ENCODE measurements at places on chromosomes 12 and 14.

DNA sequence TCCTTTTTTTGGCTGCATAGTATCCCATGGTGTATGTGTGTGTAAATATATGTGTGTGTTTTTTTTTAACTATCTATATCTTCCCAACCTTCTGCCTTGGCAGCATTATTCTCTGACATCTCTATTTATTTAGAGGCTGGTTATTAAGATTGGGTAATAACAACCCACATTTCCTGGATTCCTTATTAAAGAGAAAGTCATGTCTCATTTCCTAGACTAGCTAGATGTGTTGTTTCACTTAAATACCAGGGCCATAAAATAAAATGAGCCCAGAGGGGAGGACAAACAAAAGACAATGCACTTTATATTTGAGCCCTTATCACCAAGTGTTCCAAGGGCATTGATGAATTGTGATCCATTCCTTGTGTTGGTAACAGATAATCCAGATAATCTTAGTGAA, 169.1 kb downstream of the SLC5A8 start:
- no peak for DNase-seq

GRCh38 chr14:82667501-82667900, 1133.8 kb upstream of the SEL1L start:
- DNase-seq, result no peak

DNA sequence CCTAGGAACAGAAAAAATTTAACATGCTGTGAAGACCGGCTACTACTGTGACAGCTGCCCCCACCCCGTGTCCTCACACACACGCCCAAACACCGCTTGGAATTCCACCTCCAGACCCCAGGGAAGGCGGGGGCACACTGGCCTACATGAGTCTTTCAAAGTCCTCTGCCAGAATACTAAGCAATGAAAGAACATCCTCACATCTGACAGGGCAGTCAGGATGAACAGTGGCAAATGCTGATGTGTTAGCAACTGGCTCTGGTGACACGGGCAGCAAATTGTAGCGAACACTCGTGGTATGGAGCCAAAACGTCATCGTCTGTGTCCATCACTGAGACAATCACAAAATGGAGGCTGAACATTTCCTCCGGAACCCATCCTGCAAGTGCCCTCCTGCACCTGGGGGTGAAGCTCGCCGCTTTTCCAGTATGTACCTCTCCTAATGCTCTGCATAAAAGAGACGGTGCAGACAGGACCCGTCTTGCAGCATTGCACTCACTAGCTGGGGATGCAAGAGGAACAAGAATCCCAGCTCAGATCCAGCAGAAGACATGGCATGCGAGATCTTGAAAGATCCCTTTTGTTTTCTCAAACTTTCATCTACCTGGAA, 94.8 kb downstream of the BCL11B start:
- no peak for DNase-seq

DNA sequence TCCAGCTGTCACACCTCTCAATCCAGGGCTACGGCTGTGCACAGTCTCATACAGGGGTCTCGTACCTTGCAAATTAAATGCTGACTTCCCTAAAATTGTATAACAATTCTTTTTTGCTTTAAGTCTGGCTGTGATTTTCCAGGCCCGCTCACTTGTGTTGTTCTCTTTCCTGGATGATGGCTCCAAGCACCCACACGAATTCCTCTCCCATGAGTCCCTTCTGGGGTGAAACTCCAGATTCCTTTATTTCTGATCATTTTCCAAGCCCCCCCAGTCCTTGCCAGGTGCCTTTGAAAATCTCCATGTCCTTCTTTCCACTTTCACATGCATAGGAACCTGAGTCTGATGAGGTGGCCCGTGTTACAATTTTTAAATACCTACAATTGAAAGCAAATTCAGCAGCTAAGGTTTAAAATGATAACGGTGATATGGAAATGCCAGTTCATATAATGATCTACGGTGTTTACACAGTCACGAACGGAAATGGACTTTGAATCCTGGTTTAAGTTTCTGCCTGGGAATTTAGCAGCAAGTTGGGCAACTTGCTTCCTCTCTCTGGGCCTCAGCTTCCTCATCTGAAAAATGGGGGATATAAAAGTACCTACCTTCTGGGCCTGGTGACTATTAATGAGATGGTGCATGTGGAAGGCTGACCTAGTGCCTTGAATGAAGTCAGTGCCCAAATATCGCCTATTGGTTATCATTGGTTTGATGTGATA, 85.5 kb downstream of the STAB2 start:
- DNase-seq, result no peak

DNA sequence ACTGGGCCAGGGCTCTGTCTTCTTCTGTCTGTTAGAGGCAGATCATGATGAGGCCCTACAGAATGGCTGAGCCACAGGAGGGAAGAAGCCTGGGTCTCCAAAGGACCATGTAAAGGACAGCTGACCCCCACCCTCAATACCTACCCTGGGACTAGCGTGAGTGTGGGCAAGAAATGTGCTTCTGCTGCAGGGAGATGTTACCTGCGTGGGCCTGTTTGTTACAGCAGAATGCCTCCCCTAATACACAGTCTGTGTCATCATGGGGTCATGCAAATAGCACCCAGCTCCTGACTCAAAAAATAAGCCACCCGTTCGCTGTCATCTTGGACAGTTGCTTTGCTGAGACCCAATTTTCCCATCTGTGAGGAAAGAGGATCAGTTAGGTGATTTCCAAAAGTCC, 90.6 kb downstream of the CALM1 start:
- no peak for DNase-seq

- no peak for DNase-seq
Observed at GRCh38 chr12:57765698-57766463, 997 bp downstream of the CYP27B1 start.

DNA sequence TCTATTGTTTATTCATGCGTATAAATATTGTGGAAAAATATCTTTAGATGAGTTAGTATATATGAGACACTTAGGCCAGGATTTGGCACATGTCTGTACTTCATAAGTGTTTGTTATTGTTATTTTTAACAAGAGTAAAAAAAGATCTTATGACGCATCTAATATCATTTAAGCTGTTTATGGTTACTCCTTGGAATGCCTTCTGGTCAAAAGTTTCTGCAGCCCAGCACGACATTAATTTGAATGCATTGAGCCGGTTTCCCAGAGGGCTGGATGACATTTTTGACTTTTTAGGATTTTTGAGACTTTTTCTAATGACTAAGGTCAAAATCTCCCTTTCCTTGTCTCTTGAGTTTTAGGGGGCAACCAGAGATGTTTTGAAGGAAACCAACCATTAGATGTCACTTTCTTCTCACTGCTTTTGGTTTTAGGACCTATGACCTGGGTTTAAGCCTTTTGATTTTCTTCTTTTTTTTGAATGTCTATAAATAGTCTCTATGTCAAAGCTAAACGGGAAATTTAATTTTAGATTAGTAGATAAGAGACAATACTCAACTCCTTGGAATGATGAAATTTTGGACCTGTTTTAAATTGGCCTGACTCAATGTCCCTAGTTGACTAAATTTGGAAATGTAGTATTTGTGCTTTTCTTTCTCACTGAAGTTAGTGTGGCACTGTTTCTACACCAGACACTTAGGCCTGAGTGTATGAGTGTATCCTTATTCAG, 215.5 kb downstream of the AEBP2 start:
- no peak for DNase-seq

DNA sequence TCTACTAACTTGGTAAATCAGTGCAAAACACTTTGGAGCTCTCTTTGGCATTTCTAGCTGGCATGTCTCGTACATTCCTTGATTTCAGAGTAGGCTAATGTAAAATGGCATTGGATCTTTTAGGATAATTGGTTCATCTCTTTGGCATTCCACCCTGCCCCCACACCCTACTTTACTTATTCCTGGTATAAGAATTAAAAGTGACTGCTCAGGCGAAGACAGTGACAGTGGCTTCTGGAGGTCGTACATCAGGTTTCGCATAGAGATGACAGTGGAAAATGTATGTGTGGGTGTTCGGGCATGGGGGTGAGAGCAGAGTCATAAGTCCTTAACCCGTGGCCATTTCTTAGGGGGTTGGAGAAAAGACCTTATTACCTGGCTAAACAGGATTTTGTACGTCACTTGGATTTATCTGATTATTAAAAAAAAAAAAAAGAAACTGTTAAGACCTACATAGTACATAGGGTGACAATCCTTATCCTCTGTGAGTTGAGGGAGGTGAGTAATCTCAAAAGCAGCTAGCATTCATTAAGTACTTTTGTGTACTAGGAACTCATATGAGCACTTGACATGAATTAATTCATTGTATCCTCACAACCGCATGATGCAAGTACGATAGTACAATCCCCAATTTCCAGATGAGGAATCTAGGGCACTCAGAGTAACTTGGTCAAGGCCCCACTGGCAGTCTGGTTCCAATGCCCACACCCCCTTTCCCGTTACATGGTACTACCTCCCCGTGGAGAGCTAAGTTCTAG, 22.4 kb upstream of the KCNK13 start:
- no peak for DNase-seq
